ENCODE measurements at places on chromosomes 16 and 17.
A peak's percentile ranks its signal among the peaks of the same experiment; 100 is the strongest.

- peak; percentile 82 for DNase-seq
Observed at GRCh38 chr17:16027708-16028584, 28.3 kb downstream of the TTC19 start.

DNA sequence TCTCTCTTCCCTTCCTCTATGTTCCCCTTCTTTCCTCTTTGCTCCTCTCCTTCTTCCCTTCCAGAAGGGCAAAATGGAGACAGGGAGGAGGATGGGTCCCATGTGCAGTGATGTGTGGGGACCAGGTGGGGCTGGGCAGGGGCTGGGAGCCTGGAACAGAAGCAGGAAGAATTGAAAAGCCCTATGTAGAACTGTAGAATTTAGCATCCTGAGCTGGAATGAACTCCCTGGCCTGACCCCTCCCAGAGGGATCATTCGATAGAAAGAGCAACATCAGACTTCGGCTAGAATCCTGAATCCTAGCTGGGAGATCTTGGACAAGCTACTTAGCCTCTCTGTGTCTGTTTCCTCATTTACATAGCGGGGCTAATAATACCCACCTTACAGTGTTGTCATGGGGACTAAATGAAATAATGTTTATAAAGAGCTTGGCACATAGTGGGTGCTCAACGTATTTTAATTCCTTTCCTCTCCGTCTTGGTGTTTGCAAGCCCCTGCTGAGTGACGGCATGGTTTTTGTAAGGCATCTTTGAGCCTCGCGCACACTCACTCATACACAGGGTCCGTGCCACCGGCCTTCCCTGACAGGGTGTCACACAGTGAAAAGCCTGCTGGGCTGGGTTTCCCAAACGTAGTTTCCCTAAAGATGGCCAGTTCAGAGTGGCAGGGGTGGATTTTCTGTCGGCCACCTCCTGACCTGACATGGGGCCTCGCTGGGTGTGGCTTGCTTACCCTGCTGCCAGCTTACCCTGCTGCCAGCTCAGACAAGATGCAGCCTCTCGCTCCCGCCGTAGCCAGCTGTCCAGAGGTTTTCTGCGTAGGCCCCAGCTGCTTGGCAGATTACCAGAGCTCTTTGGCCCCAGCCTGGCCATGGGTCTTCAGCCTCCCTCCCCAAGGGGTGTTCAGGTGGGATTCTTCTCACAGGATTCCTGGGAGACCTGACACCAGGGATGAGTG, 6.1 kb upstream of the ARHGAP23 start:
- no peak for DNase-seq

DNA sequence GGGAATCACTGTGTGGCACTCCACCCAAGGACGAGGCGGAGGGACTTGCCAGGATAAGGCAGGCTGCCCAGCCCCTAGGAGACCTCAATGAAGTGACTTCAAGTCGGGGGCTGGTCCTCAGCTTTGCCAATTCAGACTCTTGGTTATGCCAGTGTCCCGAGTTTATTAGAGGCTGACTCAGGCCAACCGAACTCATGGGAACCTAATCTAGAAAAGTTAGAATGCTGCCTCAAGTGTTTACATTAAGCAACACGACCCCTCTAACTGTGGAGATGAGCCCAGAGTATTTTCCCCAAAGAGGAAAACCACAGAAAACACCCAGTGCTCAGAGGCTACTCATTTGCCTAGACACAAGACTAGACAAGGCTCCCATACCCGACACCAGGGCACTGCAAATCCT, 1.1 kb upstream of the TEKT3 start:
- DNase-seq, result no peak

- no peak for DNase-seq
Observed at GRCh38 chr16:30541502-30542329, 7.1 kb upstream of the ZNF747 start.

DNA sequence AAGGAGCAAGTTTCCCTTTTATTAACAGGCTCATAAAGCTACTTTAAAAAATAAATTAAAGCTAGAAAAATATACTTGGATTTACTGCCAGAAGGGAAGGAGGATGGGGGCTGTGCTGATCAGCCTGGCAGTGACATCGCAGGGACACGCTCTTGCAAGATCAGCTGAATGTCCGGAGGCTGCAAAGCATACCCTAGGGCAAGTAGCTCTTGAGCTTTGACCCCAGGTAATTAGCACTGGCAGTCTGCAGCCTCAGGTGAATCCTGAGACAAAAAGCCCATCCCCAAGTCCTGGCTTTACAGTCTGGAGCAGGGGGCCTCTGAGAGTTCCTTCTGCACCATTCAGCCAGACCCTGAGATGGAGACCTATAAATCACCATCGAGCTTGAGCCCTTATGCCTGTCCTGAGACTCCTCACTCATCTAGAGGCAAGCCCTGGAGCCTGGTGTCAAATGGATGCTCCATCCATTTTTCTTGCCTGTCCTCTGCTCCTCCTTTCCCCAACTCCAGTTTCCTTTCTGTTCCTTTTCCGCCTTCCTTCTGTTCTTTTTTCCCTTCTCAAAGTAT, 131.7 kb downstream of the TMEM114 start:
- no peak for DNase-seq

DNA sequence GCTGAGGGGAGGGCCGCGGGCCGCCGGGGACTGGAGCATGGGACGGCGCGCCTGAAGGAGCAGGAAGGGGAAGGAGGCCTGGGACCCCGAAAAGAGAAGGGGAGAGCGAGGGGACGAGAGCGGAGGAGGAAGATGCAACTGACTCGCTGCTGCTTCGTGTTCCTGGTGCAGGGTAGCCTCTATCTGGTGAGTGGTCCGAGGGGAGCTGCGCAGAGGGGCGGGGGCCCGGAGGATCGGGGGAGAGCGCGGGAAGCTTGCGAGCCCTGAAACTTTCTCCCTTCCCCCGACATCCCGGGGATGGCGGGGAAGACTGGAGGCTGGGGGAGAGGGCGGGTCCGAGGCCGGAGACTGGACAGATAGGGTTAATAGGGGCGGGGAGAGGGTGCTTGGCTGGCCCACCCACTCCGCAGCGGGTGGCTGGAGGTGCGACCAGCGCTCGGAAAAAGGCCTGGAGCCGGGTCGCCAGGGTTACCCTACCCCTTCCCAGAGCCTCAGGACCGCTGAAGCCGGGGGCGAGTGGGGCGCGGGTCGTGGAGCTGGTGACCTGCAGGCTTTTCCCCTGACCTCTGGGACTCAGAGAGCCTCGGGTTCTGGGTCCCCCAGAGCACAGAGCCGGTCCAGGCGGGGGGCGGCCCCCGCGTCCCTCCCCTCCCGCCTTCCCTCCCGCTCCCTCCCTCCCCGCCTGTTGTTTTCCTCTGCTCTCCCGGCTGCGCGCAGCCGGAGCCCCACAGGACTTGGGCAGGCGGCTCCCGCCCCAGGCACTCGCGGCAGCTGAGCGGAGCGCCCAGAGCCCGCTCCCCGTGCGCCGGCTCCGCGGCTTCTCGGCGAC, 631 bp downstream of the NXPH3 start:
- DNase-seq, result peak; percentile 58

GRCh38 chr17:2400877-2401425, at the start of gene MNT:
MNT (minus strand) TSS chr17:2401060; CDS start chr17:2400712, 348 bp downstream.
- DNase-seq, result peak; percentile 93

GRCh38 chr17:62611292-62611691, 16.2 kb upstream of the MRC2 start:
- DNase-seq, result no peak

DNA sequence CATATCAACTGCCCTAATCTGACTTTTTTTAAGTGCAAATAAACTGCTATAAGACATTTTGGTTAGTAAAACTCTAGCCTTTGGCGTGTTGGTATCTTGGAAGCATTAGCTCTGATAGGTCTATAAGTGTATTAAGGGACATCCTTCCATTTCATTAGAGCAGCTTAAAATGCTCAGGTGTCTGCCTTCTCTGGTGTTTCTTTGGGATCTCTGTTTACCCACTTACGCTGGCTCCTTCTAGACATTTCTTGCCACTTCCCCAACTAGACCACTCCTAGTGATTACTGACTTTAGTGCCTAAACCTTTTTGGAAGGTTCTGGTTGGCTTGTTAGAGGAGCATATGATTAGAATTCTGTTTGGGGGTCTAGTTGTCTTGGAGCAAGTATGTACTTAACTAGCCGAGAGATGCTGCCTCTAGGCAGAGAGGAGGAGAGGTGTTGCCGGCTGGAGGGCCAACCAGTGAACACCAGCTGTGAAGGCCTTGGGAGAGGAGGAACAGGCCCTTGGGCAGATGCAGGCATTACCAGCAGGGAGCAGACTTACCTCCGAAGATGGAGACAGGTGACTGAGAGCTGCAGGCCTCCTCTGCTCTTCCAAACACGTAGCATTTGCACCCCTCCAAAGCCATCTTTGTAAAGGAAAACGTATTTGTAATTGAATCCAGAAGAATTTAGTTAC, 15.2 kb upstream of the CLEC18C start:
- DNase-seq, result no peak

- no peak for DNase-seq
Observed at GRCh38 chr17:4901648-4902344, 1.1 kb downstream of the CHRNE start.

- no peak for DNase-seq
Observed at GRCh38 chr16:79608976-79609375, 8.4 kb upstream of the MAF start.

GRCh38 chr16:3576211-3576610, 992 bp downstream of the NLRC3 start:
- no peak for DNase-seq

GRCh38 chr16:75758215-75758614, 31.9 kb upstream of the CPHXL start:
- no peak for DNase-seq

DNA sequence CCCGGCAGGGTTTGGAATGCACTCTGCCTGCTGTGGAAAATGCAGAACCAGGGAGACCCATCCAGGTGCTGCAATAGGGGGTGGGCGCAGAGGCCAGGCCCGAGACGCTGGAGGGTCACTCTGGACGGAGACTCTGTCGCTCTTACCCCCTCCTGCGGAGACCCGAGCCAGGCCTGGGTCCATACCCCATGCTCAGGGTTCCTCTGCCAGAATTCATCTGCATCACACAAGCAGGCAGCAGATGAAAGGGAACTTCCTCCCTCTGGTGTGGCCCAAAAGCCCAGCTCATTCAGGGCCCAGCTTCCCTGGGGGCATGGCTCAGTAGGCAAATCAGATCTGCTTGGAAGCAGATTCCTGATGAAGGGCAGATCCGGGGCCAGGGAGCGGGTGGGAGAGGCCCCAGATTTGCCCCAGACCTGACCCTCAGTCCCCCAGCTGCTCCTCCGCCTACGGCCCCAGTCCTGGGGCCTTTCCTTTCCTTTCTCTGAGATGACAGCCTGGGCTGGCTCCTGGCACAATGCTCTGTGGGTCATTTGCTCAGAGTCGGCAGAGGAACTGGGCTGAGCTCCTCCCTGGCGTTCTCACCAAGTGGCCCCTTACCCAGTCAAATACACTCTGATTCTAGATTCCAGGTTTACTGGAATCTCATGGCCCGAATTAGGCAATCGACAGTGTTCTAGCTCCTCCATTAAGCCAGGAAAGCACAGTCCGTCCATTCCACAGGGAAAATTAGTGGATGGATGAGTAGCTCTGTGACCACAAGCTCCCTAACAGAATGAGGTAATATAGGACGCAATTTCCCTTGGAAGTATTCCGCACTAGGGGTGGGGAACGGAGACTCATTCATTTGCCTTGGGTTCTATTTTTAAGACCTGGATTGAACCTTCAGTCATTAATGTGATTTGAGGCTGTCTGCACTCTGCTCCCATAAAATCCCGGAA, 19.1 kb upstream of the RASD1 start:
- no peak for DNase-seq

DNA sequence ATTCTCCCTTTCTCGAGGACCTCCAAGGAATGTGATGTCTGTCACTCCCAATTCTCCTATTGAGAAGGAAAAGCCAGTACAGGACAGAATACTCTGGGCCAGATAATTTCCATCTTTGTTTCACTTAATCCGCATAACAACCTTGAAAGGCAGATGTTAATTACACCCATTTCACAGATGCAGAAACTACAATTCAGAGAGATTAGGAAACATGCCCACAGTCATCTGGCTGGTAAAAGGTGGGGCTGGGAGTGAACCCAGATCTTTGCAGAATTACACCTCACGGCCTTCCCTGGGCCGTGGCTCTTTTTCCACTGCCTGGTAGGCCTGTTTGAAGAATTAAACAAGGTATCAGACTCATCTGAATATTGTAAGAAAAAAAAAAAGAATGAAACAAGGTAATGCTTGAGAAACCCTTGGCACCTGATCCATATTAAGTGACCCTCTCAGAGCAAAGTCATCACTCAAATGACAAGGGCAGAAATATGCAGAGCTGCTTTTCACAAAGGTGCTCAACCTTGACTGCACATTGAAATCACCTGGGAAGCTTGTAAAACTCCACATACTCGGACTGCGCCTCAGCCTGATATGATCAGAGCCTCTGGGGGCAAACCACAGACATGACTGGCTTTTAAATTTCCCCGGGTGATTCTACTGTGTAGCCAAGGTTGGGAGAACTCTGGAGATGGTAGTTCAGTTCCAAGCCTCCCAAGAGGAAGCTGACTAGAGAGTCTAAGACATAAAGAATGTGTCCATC, 16.6 kb upstream of the G6PC1 start:
- no peak for DNase-seq

- DNase-seq, result no peak
Observed at GRCh38 chr17:69448431-69449102, 34.1 kb downstream of the MAP2K6 start.

DNA sequence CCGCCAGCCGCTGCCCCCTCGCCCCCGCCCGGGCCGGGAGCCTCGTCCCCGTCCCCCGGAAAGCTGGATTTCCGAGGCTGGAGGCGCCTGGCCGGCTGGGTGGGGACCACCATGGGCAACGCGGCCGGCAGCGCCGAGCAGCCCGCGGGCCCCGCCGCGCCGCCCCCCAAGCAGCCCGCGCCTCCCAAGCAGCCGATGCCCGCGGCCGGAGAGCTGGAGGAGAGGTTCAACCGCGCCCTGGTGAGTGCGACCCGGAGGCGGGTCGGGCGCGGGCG, 266 bp downstream of the FMNL1 start:
- DNase-seq, result no peak

DNA sequence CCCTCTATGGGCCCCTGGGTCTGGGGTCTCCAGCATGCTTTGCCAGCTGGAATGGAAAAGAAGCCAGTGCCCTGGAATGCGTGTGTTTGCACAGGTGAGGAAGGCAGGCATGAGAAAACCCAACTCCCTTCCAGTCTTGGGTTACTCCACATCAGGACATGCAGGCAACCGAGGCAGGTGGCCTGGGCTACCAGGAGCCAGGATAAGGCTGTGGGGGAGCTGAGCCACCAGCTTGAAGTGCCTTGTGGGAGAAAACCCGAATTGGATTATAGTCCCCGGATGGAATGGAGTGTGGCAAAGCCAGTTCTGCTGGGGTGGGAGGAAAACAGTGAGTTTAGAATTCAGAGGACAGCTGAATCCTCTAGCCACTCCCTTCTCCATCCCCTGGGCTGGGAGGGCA, 7.2 kb downstream of the SRCIN1 start:
- peak; percentile 91 for DNase-seq
